ENCODE measurements at places on chromosomes 5 and 9. TPM values are rescaled to one million over a fixed set of nuclear protein-coding genes. Genes with fewer than 3 reads are reported as not detected.

Gene LIX1
- not detected for total RNA-seq

Gene FBLL1
- total RNA-seq: not detected

Gene FCHSD1
- total RNA-seq: 98.3 TPM

Gene KCNV2
- total RNA-seq: not detected

DNA sequence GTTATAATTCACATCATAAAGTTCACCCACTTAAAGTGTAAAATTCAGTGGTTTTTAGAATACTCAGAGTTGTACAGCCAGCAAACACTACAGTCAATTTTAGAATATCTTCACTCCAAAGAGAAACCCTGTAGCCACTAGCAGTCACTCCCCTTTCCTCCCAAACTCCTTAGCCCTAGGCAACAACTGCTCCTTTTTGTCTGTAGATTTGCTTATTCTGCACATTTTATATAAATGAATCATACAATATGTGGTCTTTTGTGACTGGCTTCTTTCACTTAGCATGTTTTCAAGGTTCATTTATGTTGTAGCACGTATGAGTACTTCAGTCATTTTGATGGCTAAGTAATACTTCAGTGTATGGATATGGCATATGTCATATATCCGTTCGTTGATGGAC, 38.7 kb downstream of the TGFBR1 start:
- DNase-seq: no peak

DNA sequence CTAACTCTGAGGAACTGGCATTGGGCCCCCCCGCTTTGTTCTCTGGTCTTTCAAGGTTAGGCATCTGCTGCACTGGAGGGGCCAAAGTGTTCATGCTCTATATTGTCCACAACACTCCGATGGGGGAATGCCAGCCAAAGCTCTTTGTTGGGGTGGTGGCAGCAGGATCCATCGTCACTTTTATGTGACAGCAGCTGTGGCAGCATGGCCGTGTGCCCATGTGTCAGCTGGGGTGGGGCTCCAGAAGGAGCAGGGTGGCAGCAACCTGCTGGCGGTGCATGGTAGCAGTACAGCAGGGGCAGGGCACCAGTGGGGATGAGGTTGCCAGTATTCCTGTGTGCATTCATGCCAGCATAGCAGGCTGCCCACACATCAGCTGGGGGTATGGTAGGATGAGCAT, 28.2 kb downstream of the ITGA2 start:
- no peak for DNase-seq

DNA sequence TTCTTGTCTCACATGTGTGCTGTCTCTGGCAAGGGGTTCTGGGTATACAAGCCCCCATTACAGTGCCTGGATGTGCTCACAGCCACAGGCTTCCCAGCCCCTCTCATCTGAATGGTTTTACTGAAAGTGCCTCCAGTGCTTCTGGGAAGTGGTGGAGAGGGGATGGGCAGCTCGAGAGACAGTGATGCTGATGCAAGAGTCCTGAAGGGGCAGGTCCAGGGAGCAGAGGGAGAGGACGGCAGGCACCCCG, 93.5 kb downstream of the PHF2 start:
- DNase-seq: no peak

DNA sequence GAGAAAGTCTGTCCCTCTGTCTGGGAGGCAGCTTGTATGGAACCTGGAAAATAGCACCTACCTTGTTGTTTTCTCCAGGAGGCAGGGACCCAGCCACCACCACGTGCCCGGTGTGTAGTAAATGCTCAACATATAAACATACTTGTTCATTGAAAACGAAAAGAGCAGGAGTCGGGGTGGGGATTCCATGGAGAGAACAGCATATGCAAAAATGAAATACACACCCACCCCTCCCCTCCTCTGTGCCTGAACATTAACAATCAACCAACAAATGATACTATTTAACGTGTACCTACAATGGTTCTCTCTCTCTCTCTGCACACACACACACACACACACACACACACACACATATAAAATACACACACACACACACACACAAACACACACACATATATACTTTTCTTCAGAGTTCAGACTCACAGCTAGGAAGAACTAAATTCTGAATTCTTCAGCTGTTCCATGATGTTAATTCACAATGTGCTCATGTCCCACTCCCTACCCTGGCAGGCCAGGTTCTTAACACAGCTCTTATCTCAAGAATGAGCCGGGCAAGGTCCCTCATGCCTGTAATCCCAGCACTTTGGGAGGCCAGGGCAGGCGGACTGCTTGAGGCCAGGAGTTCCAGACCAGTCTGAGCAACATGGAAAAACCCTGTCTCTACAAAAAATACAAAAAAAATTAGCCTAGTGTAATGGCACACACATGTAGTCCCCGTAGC, 16.3 kb upstream of the DENND1A start:
- DNase-seq: no peak

DNA sequence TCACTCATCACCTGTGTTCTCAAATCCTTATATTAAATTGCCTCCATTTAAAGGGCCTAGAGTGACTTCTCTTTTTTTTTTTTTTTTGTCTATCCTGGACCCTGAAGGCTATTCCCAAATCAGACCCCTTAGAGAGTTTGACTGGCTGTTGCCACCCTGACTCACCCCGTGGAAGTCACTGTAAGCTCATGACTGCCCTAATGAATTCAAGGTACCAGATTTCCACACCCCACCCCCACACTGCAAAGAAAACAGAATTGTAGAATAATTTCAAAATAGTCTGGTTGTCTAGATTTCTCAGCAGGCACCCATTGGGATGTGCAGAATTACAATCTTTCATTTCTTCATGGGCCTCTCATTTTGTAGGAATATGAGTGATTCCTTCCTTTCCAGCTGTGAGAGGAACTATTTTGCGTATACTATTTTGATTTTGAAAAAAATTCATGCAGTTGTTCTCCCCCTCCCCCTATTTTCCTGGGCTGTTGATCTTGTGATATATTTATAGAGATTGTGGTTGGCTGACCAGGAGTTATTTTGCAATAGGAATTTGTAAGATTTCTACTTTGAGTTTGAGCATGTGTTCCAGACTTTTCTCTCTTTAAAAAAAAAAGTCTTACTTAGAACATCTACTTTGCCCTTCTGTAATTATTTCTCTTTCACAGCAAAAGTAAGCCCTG, 79.1 kb downstream of the ZNF618 start:
- DNase-seq: no peak

GRCh38 chr5:132053483-132053882, 7.0 kb upstream of the IL3 start:
- no peak for DNase-seq

- no peak for DNase-seq
Measured at GRCh38 chr9:111068383-111068730, 30.1 kb upstream of the LPAR1 start.

GRCh38 chr5:173726846-173727557, 110.6 kb upstream of the BOD1 start:
- DNase-seq: no peak

All from activated naive CD8-positive, alpha-beta T cell treated with anti-CD3 and anti-CD28 coated beads, Interleukin-2, amount 10 ng/mL, durations not matched to agents 7 days and 5 days (primary cell).